ENCODE measurements at places on chromosomes 16 and 17.

GRCh38 chr16:69481901-69482341 lies 57.5 kb downstream of the CYB5B start:
- peak; percentile 37 for DNase-seq

- no peak for DNase-seq
Observed at GRCh38 chr17:27546624-27547300, 84.2 kb upstream of the LGALS9 start.

GRCh38 chr16:79049040-79049439 lies 551.5 kb downstream of the MAF start:
- no peak for DNase-seq

GRCh38 chr17:62703776-62704380 lies 76.4 kb downstream of the MRC2 start:
- peak; percentile 87 for DNase-seq

DNA sequence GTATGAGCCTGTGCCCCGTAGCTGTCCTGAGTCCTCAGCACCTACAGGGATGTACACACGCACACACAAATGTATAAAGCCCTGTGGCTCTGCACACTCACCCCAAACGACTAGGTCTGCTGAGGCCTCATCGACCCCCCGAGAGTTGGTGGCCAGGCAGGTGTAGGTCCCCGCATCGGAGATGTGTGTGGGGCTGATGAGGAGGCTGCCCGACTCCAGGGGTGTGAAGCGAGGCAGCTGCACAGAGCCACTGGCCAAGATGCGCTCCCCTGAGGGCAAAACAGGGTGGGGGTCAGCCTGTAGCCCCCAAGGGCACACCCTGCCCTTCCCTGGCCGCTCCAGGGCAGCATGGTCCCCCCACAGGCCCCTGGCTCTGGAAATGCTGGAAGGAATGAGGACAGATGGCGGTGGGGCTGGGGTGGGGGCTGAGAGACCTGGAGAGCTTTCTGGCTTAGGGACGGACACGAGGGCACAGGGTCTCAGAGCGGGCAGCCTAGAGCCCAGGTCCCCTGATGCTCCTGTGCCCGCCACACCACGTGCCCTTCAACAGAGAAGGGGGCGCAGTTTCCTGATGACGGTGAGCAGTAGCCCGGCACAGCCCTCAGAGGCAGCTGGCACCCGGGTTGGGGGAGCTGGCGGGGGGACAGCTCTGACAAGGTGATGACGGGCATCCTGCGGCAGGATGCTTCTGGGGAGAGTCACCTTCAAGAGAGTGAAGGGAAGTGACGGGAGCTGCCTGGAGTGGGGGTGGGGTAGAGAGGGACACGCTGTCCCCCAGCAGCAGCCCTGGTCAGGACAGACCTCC lies 119.8 kb upstream of the CDC42EP4 start:
- DNase-seq = no peak
